T1000 (cell line): ENCODE measurements at places on chromosomes 13 and 19.

DNA sequence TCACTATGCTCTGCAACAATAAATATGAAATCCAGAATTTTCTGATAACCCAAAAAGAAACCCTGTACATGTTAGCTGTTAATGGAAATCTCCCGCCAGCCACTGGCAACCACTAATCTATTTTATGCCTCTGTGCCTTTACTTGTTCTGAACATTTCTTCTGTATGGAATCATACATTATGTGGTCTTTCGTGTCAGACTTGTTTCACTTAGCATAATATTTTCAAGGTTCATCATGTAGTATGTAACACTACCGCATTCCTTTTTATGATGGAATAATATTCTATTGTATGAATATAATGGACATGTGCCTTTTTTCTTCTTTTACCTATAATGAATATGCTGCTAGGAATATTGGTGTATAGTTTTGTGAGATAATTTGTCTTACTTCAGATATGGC lies 1123.3 kb downstream of the EFNB2 start:
- no peak for DNase-seq

GRCh38 chr13:22653866-22654265 lies 526.9 kb upstream of the SGCG start:
- no peak for DNase-seq

- DNase-seq = no peak
Measured at GRCh38 chr13:42892760-42893159, 99.3 kb downstream of the EPSTI1 start.

DNA sequence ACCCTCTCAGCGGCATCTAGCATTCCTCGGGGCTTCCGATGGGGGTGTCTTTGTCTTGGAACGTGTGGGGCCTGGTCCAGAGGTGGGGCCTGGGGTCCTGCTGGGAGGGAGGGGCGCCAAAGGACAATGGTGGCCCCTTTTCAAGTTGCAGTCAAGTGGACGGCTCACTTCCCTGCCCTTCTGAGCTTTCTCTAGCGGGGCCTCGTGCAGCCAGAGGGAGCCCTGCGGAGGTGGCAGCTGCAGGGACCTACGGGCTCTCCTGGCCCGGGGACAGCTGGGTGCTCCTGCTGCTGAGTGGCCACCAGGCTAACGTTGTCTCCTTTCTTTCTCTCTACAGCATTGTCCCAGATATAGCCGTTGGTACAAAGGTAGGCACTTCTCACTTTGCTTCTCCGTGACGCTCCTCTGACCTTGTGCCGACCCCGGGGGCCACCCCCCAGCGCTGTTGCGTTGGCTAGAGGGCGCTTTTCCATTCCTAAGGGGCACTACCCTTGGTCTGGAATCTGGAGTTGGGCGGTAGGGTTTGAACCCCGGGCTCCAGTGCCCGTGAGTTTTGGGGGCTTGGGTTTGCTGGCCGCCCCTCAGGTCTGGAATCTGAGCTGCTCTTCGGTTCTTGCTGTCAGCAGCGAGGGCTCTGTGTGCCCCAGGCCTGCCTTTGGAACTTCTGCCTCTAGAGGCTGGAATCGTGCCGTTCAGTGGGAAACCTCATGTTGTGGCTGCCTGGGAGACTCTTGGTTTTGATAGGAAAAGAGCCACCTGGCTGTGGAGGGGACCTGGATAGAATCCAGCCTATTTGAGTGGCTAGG lies 2.0 kb downstream of the PTBP1 start:
- no peak for DNase-seq

DNA sequence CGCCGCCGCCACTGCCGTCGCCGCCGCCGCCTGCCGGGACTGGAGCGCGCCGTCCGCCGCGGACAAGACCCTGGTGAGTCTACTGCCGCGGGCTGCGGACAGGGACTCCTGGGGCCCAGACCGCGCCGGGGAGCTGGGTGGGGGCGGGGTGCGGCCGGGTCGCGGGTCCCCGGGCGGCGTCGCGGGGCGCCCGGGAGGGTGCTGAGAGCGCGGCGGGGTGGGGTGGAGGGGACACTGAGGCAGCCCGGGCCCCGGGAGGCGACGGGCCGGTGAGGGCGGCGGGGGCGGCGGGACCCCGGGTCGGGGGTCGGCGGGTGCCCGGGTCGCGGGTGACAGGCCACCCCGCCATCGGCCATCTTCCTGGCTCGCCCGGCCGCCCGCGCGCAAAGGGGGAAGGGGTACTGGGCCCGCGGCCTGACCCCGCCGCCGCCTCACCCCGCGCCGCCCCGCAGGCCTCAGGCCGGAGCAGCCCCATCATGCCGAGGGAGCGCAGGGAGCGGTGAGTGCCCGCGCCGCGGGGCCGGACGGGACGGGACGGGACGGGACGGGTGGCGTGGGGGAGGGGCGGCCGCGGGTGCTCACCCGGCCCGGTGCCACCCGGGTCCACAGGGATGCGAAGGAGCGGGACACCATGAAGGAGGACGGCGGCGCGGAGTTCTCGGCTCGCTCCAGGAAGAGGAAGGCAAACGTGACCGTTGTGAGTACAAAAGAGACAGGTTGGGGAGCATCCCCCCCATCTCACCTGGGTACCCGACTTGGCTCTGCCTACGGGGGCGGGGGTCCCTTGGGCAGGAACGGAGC lies 489 bp downstream of the CCNE1 start:
- no peak for DNase-seq
